ENCODE measurements at places on chromosomes 3 and 15.

GRCh38 chr3:126573492-126574117 lies 14.9 kb upstream of the C3orf22 start:
- peak; percentile 42 for DNase-seq

DNA sequence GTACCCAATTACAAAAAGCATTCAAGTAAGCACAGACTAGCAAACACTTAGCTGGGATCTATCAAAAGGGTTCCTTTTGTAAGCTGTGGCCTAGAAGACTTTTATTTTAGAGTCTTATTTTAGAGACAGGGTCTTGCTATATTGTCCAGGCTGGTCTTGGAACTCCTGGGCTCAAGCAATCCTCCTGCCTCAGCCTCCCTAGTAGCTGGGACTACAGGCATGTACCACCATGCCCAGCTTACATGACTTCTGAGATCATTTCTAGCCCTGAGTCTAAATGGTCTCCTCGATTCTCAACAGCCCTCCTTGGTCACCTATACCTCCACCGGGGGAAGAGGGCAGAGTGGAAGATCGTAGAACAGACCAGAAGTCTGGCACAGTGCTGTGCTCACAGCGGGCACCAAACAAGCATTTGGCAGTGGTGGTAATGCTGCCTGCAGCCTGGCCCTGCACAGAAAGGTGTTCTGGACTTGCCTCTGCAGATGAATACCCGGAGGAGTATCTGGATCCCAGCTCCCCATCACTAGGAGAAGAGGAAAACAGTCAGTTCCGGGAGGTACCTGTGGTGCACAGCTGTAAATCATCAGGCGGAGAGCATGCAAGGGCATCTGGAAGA lies 2.4 kb downstream of the FAM219B start:
- no peak for DNase-seq

- no peak for DNase-seq
Observed at GRCh38 chr3:189108735-189109134, 63.0 kb upstream of the TPRG1 start.

GRCh38 chr15:72873379-72874233 lies 90.0 kb upstream of the ADPGK start:
- no peak for DNase-seq

- no peak for DNase-seq
Observed at GRCh38 chr15:72486144-72486543, 12.0 kb downstream of the ARIH1 start.

- DNase-seq = peak; percentile 96
Observed at GRCh38 chr3:123489400-123490004, 40.6 kb upstream of the ADCY5 start.

- no peak for DNase-seq
Observed at GRCh38 chr15:50135031-50135551, 16.1 kb upstream of the ATP8B4 start.

- DNase-seq = no peak
Observed at GRCh38 chr3:112086875-112087524, 811 bp downstream of the C3orf52 start.

GRCh38 chr3:123053107-123053506 lies 13.7 kb upstream of the PDIA5 start:
- no peak for DNase-seq

DNA sequence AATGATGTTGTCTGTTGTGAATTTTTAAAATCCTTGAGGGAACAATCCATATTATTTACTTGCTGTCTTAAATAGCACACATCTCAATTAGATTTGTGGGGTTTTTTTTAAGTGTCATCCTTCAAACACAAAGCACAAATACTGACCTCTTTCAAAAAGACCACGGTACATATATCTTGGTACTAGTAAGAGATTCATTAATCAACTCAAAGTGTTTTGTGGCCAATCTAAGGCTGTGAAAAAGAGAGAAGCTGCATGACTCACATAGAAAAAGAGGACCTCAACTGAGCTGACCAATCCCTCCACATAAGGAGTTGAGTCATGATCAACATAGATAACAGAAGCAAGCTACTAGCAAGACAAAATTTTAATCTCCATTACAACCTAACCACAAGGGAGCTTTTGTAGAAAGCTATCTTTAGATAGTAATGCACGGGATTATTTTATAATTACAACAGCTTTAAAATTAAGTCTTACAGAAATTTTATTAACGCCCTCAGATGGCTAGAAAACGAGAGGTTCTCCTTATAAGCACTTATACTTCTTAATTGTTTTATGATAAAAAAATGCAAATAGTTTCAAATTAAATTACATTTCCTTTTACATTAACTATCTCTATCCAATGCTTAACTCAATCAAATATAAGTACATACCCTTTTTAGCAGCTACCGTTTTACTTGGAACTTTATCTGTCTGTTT lies 60.5 kb downstream of the TOP2B start:
- DNase-seq = no peak

DNA sequence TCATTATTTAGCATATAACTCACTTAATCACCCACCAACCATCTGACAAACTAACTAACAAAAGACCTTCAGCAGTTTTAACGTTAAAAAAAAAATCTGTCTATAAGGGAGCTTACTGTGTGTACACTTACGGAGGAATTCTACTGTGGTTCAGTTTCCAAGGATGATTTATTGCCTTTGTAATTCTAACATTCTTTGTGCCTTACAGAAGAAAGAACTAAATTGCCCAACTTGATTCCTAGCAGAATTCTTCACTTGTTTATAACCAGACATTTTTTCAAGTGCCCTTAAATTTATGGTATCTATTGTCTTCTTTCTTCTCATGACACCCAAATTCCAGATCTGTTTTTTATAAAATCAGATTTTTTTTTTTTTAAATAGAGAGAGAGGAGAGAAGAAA lies 119.7 kb upstream of the IGSF10 start:
- no peak for DNase-seq

DNA sequence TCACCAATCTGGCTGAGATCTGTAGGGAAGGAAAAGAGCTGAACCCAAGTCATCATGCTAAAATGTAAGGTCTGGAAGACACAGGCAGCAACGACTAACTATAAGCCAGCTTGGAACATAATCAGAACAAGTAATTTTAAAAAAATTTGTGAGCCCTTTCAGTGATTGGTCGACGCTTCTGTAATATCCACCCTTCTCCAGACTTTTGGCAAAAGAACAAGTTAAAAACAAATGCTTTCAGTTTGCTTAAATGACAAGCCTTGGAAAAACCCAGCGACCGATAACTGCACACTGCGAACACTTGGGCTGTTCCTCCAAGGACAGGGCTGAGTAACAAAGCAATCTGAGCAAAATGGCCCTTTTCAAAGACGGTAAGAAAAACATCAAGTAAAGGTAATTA lies 49.6 kb downstream of the PCSK6 start:
- DNase-seq = no peak

DNA sequence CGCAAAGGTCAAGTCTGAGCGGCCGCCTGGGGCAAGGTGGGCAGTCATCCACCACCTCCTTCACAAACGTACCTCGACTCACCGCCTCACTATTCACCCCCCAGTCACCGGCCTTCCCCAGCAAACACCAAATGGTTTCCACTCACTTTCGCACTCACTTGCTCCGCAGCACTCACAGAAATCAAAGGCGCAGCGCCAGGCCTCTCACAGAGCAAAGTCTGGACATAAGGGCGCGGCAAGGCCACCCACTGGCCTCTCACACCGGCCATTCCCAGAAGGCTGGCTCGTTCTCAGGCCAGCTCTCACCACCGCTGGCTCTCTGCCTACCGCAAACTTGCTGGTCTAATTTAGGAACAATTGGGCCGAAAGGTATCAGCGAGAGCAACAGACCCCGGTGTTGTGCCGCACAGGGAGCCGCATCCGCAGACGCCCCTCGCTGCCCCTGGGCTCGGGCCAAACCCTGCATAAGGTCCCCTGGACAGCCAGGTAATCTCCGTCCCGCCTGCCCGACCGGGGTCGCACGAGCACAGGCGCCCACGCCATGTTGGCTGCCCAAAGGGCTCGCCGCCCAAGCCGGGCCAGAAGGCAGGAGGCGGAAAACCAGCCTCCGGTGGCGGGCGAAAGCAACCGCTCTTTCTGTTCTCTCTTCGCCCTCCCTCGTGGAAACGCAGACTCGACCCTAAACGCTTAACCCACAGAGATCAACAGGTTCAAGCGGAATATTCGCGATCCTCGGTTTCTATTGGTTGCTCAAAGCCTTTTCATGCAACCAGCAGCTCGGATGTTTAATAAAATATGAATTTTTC lies 2.9 kb downstream of the SHOX2 start:
- DNase-seq = peak; percentile 76

DNA sequence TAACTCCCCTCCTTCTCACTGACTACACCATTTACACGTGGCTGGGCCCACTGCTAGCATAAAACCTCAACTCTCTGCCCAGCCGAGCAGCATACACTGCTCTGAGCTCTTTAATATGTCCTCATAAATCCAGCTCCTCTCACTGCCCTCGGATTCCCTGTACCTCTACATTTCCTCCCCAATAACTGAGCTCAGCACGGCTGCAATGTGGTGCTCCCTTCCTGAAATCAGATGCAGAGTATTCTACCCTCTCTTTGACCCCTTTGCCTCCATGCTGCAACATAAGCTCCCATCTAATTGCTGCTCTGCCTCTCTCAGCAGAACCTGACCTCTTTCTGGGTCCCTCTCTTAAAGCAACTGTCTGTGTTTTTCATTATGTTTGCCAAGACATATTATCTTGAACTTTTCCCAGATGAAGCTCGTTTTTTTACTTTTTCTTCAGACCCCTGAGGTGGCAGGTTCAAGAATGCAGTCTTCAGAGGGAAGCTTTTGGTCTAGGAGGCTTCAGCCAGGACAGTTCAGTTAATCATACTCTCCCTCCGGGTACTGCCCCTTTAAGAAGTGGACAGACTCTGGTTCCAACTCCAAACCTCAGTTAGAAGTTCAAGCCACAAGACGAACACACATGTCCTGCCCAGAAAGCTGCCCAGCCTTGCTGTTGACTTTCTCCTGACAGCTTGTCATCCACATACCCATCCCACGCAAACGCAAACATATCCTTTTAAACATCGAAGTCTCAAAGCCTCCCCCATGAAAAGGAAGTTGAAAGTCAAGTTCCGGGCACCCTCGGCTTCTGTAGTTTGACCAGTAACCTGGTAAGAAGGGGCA lies 81.1 kb upstream of the NEO1 start:
- DNase-seq = no peak

DNA sequence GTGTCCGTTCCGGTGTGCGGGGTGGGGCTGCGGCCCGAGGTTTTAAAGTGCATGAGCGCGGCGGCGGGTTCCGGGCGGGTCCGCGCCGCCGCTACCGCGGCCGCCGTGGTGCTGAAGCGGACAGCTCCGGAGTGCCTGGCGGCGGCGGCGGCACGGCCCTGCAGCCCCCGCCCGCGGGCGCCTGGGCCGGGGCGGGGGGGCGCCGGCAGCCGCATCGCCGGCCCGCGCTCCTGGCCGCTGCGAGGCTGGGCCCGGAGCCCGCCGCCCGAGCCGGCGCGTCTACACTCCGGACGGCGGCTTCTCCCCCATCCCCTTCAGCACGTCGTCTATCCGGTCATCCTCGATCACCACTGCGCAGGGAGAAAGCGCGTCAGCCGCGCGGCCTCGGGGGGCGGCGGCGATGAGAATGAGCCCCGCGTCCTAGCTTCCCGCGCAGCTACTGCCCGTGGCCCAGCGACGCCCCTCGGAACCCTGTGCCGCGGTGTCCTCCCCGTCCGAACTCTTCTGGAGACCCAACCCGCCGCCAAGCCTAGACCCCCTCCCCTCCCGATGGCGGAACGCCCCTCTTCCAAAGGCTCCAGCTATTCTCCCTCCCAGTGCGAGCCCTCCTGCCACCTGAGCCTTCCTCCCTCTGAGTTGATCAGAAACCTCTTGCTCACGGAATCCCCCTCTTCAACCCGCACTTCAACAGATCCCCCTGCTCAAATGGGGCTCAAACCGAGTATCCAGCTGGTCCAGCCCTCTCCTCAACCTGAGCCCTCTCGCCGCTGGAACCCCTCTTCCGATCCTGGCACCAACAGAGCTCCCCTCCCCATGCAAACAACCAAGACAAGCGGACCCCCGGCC lies 1.3 kb downstream of the CAMK2N2 start:
- DNase-seq = peak; percentile 69

DNA sequence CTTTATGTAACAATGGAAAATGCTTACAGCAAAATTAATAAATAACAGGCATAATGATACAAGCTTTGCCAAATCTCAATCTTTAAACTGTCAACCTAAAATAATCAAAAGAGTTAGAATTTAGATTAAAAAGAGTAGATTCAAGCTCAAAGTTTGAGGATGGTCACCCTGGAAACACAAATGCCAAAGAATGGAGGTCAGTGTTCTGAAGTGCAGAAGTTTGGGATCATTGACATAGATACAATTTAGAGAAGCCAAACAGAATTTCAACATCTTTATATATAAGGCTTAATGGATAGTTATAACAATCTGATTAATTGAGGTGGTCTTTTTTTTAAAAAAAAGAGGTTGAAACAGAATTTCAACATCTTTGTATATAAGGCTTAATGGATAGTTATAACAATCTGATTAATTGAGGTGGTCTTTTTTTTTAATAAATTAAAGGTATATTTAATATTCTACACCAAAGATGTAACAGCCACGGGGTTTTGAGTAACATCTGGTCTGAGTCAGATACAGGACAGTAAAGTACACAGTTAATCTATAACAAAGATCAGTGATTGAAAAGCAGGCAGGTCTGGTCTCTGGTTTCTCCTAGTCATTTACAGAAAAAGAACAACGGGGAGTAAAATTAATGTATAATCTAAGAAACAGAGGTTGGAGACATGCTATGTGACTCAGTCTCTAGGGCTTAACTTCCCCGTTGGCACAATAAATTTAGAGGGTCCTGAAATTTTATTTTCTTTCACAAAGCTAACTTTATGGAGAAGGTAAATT lies 490.7 kb downstream of the GBE1 start:
- no peak for DNase-seq

GRCh38 chr3:143586576-143586975 lies 261.7 kb downstream of the SLC9A9 start:
- DNase-seq = no peak

DNA sequence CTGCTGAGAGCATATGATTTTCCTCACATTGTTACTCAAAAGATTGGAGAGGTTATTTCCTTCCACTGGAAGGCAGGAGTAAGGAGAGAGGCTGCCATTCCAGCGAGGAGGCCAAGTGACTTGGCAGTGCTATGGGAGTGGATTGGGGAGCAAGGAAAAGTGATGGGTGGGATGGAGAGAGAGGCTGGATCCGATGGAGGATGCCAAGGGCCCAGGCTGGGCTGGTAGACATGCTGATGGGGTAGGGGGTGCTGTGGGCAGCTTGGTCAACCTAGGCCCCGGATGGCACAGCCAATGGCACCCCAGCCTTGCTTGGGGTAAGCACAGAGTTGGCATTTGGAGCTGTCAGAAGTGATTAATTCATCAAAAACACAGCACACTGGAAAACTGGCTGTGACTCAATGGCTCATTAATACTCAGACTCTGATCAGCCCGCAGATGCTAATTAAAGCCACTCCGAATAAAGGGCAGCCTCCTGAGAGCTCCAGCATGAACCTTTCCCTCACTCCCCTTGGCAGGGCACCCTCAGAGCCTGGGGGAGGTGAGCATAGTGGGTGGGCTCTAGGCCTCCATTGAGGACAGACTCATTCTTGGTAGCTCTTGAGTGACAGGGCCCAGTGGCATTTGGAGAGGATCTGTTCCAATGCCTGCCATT lies 22.1 kb upstream of the SLC6A1 start:
- DNase-seq = no peak

GRCh38 chr3:59659755-59660154 lies 609.9 kb upstream of the CFAP20DC start:
- peak; percentile 19 for DNase-seq

GRCh38 chr3:147184794-147185193 lies 221.5 kb downstream of the ZIC4 start:
- no peak for DNase-seq

- DNase-seq = no peak
Observed at GRCh38 chr3:124563376-124563775, 166.9 kb upstream of the UMPS start.

- no peak for DNase-seq
Observed at GRCh38 chr3:129023909-129024308, 22.8 kb downstream of the EFCC1 start.
